ENCODE measurements at places on chromosomes 7 and 10. TPM values are rescaled to one million over a fixed set of nuclear protein-coding genes. Genes with fewer than 3 reads are reported as not detected.

GRCh38 chr7:105703207-105703930 is 122.1 kb upstream of the EFCAB10 start:
- no peak overlapping the region for H3K4me3 ChIP-seq
- no peak overlapping the region for H3K27ac ChIP-seq
- DNase-seq: no peak
- peaks cover 14% of the 10 kb centered on the region for H3K4me1 ChIP-seq
- no peaks in the 10 kb centered on the region for H3K27me3 ChIP-seq

DNA sequence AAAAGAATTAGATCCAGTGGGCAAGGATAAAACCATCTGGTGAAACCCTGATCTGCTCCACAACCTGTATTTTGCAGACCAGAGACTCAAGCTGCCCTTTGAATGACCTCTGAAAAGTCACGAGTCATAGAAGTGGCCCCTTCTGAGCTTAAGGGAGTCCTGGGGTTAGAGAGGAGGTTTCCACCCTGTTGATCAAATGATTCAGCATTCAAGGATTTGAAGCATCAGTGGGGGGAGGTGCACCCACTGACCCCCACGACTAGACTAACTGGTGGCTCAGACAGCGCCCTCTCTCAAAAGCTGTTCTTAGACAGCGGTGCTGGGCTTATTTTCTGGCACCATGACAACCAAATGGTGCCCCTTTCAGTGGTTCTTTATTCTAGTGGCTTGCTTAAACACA is 44.3 kb downstream of the PLCE1 start:
- no peak overlapping the region for H3K4me3 ChIP-seq
- no peaks in the 10 kb centered on the region for H3K4me1 ChIP-seq
- H3K27me3 ChIP-seq: no peaks in the 10 kb centered on the region
- no peaks in the 10 kb centered on the region for H3K36me3 ChIP-seq

DNA sequence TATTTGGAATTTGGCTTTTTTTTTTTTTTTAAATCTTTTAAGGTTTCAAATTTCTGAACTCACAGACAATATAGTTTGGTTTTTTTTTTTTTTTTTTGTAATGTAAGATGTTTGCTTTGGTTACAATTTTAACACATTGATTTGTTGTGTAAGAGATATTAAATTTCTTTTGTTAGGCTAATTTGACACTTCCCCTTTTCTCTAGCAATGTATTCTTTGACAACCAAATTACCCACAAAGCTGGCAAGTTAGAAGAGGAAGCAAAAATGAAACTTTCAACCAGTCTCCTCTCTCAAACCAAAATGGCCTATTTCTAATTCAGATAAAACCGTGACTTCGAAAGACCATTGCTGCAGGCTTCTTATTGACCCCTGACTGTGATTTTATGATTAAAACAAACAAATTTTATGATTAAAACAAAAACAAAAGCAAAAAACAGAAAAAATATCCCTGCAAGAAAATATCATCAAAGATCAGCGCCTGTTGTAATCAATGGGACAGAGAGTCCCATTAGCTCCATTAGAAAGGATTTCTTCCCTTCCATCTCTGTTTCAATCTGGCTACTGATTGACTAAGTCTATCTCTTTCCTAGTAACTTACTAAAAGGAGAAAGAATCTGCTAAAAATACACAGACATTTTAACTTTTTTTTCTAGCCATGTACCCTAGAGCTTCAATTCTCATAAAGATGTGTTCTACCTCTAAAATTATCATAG is 489.2 kb downstream of the MDFIC start:
- no peak overlapping the region for H3K27ac ChIP-seq
- no peak overlapping the region for H3K4me3 ChIP-seq
- H3K27me3 ChIP-seq: no peaks in the 10 kb centered on the region
- H3K4me1 ChIP-seq: no peaks in the 10 kb centered on the region
- no peak for DNase-seq

GRCh38 chr7:97001656-97002554 is 3.4 kb upstream of the DLX6 start:
- no peak overlapping the region for H3K27ac ChIP-seq
- DNase-seq: no peak
- H3K27me3 ChIP-seq: peaks cover 27% of the 10 kb centered on the region
- peaks cover 30% of the 10 kb centered on the region for H3K4me1 ChIP-seq

- H3K36me3 ChIP-seq: no peaks in the 10 kb centered on the region
- no peak overlapping the region for H3K4me3 ChIP-seq
- H3K27ac ChIP-seq: no peak overlapping the region
- DNase-seq: no peak
These were observed 1.2 kb downstream of the DLG5 start for GRCh38 chr10:77925410-77925794.

DNA sequence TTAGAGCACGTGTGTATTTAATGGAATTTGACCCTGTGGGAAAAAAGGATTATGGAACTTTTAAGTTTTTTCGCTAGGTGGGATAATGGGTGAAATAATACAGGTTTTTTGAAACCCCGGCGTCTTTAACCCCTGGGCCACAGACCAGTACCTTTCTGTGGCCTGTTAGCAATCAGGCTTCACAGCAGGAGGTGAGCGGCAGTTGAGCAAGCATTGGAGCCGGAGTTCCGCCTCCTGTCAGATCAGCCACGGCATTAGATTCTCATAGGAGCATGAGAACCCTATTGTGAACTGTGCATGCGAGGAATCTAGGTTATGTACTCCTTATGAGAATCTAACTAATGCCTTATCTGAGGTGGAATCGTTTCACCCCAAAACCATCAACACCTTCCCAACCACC is 28.6 kb downstream of the WAC start:
- H3K36me3 ChIP-seq: peaks cover 8% of the 10 kb centered on the region
- no peak overlapping the region for H3K27ac ChIP-seq
- DNase-seq: no peak
- peaks cover 14% of the 10 kb centered on the region for H3K4me1 ChIP-seq
- H3K27me3 ChIP-seq: no peaks in the 10 kb centered on the region

DNA sequence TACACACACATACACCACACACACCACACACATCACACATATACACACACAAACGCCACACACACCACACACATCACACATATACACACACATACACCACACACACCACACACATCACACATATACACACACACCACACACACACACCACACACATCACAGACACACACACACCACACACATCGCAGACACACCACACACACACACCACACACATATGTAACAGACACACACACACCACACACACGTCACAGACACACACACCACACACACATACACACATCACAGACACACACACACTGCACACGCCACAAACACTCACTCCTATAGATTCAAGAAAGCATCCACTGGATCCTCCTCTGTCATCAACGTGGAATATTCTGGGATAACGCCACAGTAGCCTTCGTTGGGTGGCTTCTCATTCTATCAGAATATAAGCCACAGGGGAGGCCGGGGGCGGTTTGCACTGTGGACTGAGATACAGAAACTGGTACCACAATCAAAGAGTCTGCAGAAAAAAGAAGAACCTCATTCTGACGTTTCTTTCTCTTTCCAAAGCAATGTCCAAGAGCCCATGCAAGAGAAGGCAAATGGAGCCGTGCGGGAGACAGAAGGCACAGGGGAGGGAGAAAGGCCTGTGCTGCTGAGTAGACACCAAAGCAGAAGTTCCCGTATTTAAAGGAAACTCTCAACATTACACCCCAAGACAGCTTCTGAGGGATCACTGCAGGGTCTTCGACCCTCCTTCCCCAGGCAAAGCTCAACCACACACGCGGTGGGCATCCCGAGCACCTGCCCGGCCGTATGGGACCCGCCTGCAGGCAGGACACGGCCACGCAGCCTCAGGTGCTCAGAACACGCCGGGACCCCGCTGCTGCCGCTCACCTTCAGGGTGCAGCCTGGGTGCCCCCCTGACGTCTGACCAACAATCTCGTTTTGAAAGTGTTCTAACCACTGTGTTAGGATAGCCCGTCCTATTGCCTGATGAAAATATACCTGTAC is 321.2 kb downstream of the DNAJB6 start:
- H3K27ac ChIP-seq: no peak overlapping the region
- peaks cover 6% of the 10 kb centered on the region for H3K4me1 ChIP-seq
- DNase-seq: no peak
- no peak overlapping the region for H3K4me3 ChIP-seq
- no peaks in the 10 kb centered on the region for H3K36me3 ChIP-seq
- H3K27me3 ChIP-seq: peaks cover 19% of the 10 kb centered on the region

GRCh38 chr7:157347217-157347904 is 10.6 kb downstream of the DNAJB6 start:
- H3K4me3 ChIP-seq: no peak overlapping the region
- no peak overlapping the region for H3K27ac ChIP-seq
- no peaks in the 10 kb centered on the region for H3K36me3 ChIP-seq
- no peaks in the 10 kb centered on the region for H3K27me3 ChIP-seq
- DNase-seq: no peak

The COL28A1 gene
- total RNA-seq: not detected

The PTPRE gene
- 42.0 TPM for total RNA-seq
